ENCODE measurements at places on chromosomes 3 and 15. TPM values are rescaled to one million over a fixed set of nuclear protein-coding genes. Genes with fewer than 3 reads are reported as not detected.

DNA sequence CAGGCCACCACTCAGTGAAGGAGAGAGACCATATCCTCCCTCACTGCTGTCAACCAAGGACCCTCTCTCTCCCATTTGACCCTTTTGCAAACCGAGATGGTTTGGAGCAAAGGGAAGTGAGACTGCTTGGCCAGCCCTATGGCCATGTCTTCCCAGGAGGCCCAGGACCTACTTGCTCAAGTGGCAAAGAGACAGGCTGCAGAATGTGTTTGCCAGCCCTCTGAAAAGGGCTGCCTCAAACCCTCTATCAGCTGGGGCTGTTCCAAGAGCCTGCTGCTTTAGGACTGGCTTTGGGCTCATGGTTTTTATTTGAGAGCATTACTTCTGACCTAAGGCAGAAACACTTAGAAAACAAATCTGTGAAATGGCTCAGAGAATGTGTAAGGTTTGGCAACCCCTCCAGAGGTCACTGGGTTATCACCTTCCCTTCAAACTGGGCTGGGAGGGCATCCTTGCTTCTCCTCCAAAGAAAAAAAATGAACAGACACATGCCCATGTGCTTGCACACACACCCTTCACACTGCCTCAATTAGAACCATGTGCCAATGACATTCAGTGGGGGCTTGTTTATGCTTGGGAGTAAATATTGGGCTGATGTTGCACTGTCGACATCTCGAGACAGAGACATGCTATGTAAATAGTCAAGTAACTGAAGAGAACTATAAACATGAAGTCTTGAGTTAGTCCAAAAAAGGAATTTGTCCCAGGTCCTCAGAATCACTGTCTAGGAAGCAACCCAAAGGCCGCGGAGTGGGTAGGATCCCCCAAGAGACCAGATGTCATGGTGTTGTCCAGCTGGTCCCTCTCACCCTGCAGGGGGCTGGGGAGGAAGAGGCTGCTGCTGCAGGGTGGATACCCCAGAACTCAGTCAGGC lies 49.8 kb upstream of the CTDSPL start:
- no peak for DNase-seq
- no peak overlapping the region for H3K27ac ChIP-seq
- H3K4me1 ChIP-seq, result no peaks in the 10 kb centered on the region
- H3K27me3 ChIP-seq, result no peaks in the 10 kb centered on the region
- H3K36me3 ChIP-seq, result no peaks in the 10 kb centered on the region

TLR9 gene
- not detected for total RNA-seq

DNA sequence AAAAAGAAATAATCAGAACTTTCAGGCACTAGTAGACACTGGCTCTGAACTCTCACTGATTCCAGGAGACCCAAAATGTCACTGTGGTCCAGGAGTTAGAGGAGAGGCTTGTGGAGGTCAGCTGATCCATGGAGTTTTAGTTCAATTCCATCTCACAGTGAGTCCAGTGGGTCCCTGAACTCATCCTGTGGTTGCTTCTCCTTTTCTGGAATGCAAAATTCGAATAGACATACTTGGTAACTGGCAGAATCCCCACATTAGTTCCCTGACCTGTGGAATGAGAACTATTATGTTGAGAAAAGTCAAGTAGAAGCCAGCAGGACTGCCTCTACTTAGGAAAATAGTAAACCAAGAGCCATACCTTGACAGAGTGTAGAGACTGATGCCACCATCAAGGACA lies 87.3 kb upstream of the OXTR start:
- H3K4me1 ChIP-seq, result no peaks in the 10 kb centered on the region
- H3K36me3 ChIP-seq, result no peaks in the 10 kb centered on the region
- no peaks in the 10 kb centered on the region for H3K27me3 ChIP-seq

TMEM202 gene
- not detected for total RNA-seq

PRR20G gene
- total RNA-seq, result not detected

- H3K4me1 ChIP-seq, result peaks cover 3% of the 10 kb centered on the region
- no peaks in the 10 kb centered on the region for H3K36me3 ChIP-seq
- H3K27ac ChIP-seq, result no peak overlapping the region
- no peak for DNase-seq
- no peak overlapping the region for H3K4me3 ChIP-seq
These were observed 14.2 kb upstream of the IQSEC1 start for GRCh38 chr3:13087320-13087990.

ITPKA gene
- total RNA-seq, result 0.99 TPM

APBA2 gene
- 15.5 TPM for total RNA-seq

GRCh38 chr3:148158210-148158609 lies 539.5 kb upstream of the AGTR1 start:
- H3K4me1 ChIP-seq, result no peaks in the 10 kb centered on the region
- no peak overlapping the region for H3K4me3 ChIP-seq
- no peak for DNase-seq
- no peaks in the 10 kb centered on the region for H3K27me3 ChIP-seq
- no peak overlapping the region for H3K27ac ChIP-seq

GRCh38 chr15:92595506-92596381 lies 59.8 kb downstream of the FAM174B start:
- H3K36me3 ChIP-seq, result no peaks in the 10 kb centered on the region
- no peak overlapping the region for H3K4me3 ChIP-seq
- H3K4me1 ChIP-seq, result no peaks in the 10 kb centered on the region

GRCh38 chr15:48126667-48127355 lies 6.0 kb downstream of the SLC24A5 start:
- DNase-seq, result no peak
- peaks cover 2% of the 10 kb centered on the region for H3K4me1 ChIP-seq
- H3K27ac ChIP-seq, result no peak overlapping the region
- H3K27me3 ChIP-seq, result no peaks in the 10 kb centered on the region
- H3K36me3 ChIP-seq, result no peaks in the 10 kb centered on the region
- H3K4me3 ChIP-seq, result no peak overlapping the region

ZNF80 gene
- total RNA-seq, result not detected

DNA sequence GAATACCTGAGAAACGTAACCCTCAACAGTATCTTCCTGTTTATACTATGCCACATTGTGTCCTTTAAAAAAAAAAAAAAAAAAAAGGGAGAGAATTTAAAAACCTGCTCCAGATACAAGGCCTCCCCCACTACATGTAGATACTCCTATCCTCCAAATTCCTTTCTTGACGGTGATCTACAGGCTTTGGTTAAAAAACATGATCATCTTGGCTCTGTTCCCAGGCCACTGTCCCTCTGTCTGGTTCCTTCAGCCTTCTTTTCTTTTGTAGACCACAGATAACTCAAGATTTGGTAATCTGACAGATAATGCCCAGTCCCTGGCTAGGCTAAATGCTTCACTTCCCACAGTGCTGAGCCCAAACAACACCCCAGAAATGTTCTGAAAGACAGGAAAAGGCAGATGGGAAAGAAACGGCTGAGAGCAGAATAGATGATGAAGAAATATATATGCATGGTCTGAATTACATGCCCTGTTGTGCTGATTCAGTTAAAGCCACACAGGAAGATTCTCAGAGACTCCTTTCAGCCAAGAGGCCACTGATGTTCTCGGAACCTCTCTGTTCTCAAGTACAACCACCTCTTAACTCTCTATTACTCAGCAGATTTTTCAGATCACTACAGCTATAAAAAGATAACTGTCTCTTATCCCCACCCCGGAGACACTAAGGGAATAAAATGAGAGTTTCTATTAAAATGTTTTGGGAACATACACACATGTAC lies 48.3 kb downstream of the NPTN start:
- no peak overlapping the region for H3K4me3 ChIP-seq
- H3K27me3 ChIP-seq, result no peaks in the 10 kb centered on the region
- H3K36me3 ChIP-seq, result peaks cover 8% of the 10 kb centered on the region

GOLGA8S gene
- total RNA-seq, result 0.11 TPM

- no peaks in the 10 kb centered on the region for H3K36me3 ChIP-seq
- no peaks in the 10 kb centered on the region for H3K4me1 ChIP-seq
- no peak overlapping the region for H3K27ac ChIP-seq
- no peaks in the 10 kb centered on the region for H3K27me3 ChIP-seq
- no peak for DNase-seq
- H3K4me3 ChIP-seq, result no peak overlapping the region
These were observed 16.7 kb downstream of the MEGF11 start for GRCh38 chr15:66236806-66237375.

DNA sequence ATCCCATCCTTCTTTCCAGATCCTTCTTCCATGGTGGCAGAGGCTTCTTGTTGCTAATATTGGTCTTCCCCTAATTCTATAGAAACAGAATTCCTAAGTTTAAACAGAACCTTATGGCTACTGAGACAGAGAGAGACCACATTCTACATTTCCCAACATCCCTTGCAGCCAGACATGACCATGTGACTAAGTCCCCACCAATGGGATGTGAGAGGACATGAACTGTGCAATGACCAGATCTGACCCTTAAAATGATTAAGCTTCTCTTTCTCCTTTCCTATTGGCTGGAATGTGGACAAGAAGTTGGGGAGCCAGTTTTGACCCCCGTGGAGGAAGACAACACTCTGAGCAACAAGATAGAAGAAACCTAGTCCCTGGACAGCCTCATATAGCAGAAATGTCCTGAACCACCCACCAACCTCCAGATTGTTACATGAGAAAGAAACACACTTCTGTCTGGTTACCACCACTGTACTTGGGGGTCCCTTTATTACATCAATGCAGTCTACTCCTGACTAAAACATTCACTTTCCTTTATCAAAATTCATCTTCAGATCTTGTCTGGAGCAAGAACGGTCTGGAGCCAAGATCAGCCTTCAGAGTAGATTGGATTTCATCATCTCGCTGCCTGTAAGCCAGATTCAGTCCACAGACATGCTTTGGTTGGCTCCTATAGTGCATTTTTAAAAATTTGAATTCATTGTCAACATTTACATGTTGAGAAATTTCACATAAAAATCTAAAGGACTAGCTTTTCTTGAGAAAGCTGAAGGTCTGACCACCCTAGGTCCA lies 183.9 kb downstream of the SHQ1 start:
- H3K4me3 ChIP-seq, result no peak overlapping the region
- no peaks in the 10 kb centered on the region for H3K4me1 ChIP-seq
- no peaks in the 10 kb centered on the region for H3K27me3 ChIP-seq
- H3K36me3 ChIP-seq, result no peaks in the 10 kb centered on the region

DNA sequence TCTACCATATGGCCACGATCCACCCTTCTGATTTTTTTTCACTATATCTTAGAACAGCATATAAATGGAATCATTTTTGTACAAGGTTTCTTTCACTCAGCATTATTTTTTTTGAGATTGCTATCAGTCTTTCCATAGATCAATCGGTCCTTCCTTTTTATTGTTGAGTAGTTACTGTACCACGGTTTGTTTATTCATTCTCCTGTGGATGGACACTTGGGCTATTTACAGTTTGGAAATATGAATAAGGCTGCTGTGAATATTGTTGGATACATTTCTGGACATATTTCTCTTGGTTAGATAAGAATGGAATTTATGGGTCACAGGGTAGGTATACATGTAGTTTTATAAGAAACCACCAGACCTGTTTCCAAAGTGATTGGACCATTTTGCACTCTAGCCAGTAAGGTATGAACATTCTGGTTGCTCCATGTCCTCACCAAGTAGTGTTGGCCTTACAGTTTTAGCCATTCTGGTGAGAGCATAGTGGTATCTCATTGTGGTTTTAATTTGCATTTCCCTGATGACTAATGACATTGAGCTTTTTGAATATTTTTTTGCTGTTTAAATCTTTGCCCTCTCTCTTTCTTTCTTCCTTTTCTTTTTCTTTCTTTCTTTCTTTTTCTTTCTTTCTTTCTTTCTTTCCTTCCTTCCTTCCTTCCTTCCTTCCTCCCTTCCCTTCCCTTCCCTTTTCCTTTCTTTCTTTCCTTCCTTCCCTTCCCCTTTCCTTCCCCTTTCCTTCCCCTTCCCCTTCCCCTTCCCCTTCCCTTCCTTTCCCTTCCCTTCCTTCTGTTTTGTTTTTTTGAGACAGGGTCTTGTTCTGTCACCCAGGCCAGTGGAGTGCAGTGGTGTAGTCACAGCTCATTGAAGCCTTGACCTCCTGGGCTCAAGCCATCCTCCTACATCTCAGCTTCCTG lies 49.2 kb downstream of the LRRK1 start:
- H3K4me1 ChIP-seq, result no peaks in the 10 kb centered on the region
- no peak for DNase-seq

- H3K27ac ChIP-seq, result no peak overlapping the region
- peaks cover 5% of the 10 kb centered on the region for H3K4me1 ChIP-seq
- no peaks in the 10 kb centered on the region for H3K36me3 ChIP-seq
These were observed 625 bp downstream of the LRRC15 start for GRCh38 chr3:194368918-194369317.

EXD1 gene
- 0.54 TPM for total RNA-seq

DNA sequence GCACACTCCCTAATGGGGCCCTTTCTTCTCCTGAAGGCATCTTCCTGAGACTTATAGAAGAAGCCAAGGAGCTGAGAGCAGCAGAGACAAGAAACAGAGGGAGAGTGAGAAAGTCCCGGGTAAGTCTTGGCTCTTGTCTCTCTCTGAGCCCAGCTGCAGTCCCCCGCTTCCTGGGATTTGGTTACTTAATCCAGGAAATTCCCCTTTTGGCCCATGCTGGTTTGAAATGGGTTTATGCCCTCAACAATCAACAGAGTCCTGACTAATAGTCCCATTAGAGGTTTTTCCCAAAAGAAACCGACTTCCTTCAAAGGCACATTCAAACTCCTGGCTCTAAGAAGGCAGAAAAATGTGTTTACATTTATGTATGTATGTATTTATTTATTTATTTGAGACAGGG lies 22.0 kb downstream of the TMEM158 start:
- no peak for DNase-seq
- H3K27me3 ChIP-seq, result no peaks in the 10 kb centered on the region
- peaks cover 2% of the 10 kb centered on the region for H3K4me1 ChIP-seq
- H3K36me3 ChIP-seq, result no peaks in the 10 kb centered on the region
- no peak overlapping the region for H3K27ac ChIP-seq

FETUB gene
- total RNA-seq, result not detected

CCRL2 gene
- total RNA-seq, result not detected

C3orf85 gene
- not detected for total RNA-seq

P3H2 gene
- total RNA-seq, result 40.5 TPM

Measured in H1 (cell line).